ENCODE measurements at places on chromosomes 4 and X. TPM values are rescaled to one million over a fixed set of nuclear protein-coding genes. Genes with fewer than 3 reads are reported as not detected.

BEX3 gene
- not detected for total RNA-seq

DNA sequence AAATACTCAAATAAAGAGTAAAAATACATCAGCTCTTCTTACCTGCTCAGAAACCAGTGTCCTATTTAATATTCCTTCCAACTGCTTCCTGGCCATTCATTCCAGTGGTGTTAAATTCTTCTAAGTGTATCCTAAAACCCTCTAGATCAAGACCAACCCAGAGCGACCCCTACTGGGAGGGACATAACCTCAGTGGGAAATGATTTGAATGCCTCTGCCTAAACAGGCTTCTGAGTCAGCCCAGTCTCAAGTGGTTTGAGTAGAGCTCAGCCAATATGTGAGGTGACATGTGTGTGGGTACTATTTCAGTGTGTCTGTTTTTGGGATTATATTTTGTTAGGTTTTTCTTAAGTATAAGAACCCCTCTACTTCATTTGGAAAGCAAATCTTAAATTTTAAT, 133.6 kb upstream of the ARHGEF9 start:
- H3K4me1 ChIP-seq = peaks cover 7% of the 10 kb centered on the region
- peak; percentile 58 for DNase-seq
- no peaks in the 10 kb centered on the region for H3K36me3 ChIP-seq
- no peaks in the 10 kb centered on the region for H3K27me3 ChIP-seq

TRPC5OS gene
- total RNA-seq = 0.22 TPM

DNA sequence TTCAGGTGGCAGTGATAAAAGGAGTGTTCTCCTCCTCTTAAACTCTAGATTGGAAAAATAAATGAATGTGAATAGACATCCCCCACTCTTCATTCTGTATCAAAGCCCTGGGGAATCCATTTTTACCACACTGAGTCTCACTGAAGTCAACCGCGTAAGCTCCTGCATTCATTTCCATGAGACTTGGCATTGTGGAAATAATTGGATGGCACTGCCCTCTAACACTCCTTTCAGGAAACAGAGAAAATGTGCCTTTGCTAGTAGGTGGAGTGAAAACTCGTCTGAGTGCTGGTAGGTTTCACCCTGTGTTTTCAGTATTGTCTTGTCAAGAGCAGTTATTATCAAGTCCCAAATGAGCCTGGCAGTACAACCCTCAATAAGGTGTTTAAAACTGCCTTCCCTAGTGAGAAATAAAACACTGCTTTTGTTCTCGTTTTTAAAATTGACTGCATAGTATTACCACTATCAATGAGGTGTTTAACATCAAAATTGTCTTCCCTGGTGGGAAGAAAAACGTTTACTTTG, 9.7 kb upstream of the CDKN2AIP start:
- H3K4me1 ChIP-seq = no peaks in the 10 kb centered on the region
- H3K4me3 ChIP-seq = no peak overlapping the region
- no peak overlapping the region for H3K27ac ChIP-seq
- H3K36me3 ChIP-seq = no peaks in the 10 kb centered on the region

DNA sequence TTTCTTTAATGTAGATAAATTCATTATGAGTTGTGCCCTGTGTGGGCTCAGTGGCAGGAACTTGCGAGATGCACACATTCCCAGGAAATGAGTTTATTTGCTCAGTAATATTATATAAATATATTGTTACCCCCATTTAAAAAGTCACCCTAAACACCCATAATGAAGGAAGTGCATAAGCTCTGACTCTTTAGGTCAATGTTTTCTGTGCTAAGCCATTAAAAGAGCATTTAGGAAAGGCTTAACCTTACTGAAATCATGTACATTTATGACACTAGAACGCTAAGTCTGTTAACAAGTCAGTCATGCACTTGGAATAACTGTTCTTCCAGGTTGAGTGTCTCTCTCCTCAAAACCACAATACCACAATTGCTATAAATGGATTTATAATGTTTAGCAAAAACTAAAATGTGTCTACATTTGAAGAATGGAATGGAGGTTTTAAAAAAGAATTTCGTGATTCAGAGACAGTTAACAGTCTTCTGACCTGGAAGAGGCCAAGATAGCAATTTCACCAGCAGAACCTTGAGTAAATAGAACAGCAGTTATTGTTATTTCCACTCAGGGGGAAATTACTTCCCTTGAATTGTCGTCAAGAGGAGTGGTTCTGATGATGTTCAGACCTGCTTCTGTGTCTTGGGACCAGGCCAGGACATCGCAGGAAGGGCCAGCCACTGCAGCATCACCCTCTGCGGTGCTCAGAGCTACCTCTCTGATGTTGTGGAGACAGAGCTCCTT, 91.1 kb upstream of the VEGFC start:
- H3K4me3 ChIP-seq = no peak overlapping the region
- no peaks in the 10 kb centered on the region for H3K4me1 ChIP-seq
- no peak overlapping the region for H3K27ac ChIP-seq
- H3K36me3 ChIP-seq = no peaks in the 10 kb centered on the region
- DNase-seq = no peak
- H3K27me3 ChIP-seq = no peaks in the 10 kb centered on the region

DCAF8L2 gene
- total RNA-seq = not detected

DNA sequence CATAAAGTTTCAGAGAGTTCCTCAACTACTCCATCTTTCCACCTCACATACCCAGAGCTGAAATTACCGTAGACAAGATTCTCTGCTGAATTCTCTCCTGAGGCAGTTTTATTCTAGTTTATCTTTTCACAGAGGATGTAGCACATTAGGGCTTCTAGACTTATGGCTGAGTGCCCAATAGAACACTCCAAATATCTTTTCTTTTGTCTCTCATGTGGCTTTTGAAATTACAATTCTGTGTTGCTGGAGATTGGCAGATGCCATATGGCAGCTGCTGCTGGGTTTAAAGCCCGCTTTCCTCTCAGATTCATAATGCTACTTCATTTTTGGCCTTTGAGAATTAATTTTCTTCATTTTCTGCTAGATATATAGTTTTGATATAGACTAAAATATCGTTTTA, 107.6 kb upstream of the BANK1 start:
- peaks cover 6% of the 10 kb centered on the region for H3K4me1 ChIP-seq
- H3K27ac ChIP-seq = no peak overlapping the region
- DNase-seq = no peak
- no peaks in the 10 kb centered on the region for H3K36me3 ChIP-seq

GRCh38 chrX:7435822-7436221, 287.9 kb upstream of the PUDP start:
- H3K4me1 ChIP-seq = no peaks in the 10 kb centered on the region
- no peak for DNase-seq
- H3K27ac ChIP-seq = no peak overlapping the region
- no peaks in the 10 kb centered on the region for H3K27me3 ChIP-seq
- no peaks in the 10 kb centered on the region for H3K36me3 ChIP-seq

- DNase-seq = no peak
- no peaks in the 10 kb centered on the region for H3K27me3 ChIP-seq
- no peaks in the 10 kb centered on the region for H3K4me1 ChIP-seq
- H3K27ac ChIP-seq = no peak overlapping the region
- no peaks in the 10 kb centered on the region for H3K36me3 ChIP-seq
Observed at GRCh38 chrX:73448379-73448778, 1.5 kb downstream of the CDX4 start.

SCML1 gene
- not detected for total RNA-seq

GLRB gene
- total RNA-seq = not detected

GRCh38 chr4:61831987-61832386, 631.9 kb downstream of the ADGRL3 start:
- no peaks in the 10 kb centered on the region for H3K27me3 ChIP-seq
- H3K4me3 ChIP-seq = no peak overlapping the region
- H3K27ac ChIP-seq = no peak overlapping the region
- no peak for DNase-seq
- H3K4me1 ChIP-seq = no peaks in the 10 kb centered on the region

GRCh38 chrX:19245711-19246269, 97.9 kb upstream of the PDHA1 start:
- H3K27ac ChIP-seq = no peak overlapping the region
- no peaks in the 10 kb centered on the region for H3K36me3 ChIP-seq
- no peak for DNase-seq
- H3K4me3 ChIP-seq = no peak overlapping the region

DNA sequence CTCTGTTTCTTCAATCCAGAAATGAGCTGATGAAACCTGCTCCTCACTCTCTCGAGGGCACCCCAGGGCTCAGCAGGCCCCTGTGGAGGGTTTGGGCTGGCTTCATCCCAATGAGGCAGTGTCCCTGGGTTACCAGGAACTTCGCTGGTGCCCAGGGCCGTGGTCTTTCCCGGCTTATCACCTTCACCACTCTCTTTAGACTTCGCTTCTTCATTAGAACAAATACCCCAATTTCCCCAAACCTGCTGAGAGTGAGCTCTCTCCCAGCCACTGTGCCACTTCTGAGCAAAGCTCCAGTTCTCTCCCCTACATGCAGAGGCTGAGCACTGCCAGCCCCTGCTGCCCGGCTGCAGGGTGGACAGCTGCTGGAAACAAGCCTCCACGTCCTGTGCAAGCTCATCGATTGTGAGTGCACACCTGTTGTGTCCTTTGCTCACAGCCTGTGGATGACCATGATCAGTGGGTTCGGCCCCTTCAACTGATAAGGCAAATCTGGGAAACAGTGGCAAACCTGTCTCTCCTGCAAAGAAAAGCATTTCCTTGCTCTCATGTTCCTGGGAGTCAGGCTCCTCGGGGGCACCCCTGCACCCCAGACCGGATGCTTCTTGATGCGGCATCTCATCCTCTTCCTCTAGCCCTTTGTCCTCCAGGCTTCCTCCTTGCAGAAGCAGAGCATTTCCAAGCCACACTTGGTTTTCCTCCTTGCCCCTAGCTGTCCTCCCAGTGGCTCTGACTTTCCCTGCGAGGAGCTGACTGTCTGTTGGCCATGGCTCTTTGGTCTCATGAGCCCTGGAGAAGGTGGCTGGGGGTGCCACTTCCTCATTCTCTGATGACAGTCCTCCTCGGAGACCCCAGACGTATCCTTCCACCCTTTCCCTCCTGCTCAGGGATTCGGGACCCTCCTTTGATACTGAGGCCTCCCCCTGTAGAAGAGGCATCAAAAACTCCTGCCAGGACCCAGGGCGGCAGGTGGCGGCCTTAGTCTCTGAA, 28.7 kb downstream of the C4orf50 start:
- no peak for DNase-seq
- no peaks in the 10 kb centered on the region for H3K36me3 ChIP-seq
- H3K27ac ChIP-seq = no peak overlapping the region
- H3K27me3 ChIP-seq = no peaks in the 10 kb centered on the region

DNA sequence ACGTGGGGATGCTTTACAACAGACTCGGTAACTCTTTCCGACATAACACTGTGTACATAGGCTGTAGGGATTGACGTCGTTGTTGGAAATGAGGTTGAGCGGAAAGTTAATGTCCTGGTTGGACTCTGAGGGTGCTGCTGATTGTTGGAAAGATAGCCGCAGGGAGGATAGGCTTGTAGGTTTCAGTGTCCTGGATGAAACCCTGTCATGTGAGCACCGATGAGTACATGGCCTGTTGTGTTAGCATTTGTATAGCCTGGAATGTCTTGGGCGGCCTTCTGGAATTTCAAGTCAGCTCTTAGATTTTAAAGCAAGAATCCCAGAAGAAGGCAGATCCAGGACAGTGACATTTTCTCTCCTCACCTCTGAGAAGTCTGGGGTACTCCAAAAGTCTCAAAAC, 63.3 kb downstream of the TBC1D14 start:
- H3K4me1 ChIP-seq = no peaks in the 10 kb centered on the region
- H3K36me3 ChIP-seq = no peaks in the 10 kb centered on the region
- H3K4me3 ChIP-seq = no peak overlapping the region
- no peaks in the 10 kb centered on the region for H3K27me3 ChIP-seq
- H3K27ac ChIP-seq = no peak overlapping the region

RTL9 gene
- not detected for total RNA-seq

DNA sequence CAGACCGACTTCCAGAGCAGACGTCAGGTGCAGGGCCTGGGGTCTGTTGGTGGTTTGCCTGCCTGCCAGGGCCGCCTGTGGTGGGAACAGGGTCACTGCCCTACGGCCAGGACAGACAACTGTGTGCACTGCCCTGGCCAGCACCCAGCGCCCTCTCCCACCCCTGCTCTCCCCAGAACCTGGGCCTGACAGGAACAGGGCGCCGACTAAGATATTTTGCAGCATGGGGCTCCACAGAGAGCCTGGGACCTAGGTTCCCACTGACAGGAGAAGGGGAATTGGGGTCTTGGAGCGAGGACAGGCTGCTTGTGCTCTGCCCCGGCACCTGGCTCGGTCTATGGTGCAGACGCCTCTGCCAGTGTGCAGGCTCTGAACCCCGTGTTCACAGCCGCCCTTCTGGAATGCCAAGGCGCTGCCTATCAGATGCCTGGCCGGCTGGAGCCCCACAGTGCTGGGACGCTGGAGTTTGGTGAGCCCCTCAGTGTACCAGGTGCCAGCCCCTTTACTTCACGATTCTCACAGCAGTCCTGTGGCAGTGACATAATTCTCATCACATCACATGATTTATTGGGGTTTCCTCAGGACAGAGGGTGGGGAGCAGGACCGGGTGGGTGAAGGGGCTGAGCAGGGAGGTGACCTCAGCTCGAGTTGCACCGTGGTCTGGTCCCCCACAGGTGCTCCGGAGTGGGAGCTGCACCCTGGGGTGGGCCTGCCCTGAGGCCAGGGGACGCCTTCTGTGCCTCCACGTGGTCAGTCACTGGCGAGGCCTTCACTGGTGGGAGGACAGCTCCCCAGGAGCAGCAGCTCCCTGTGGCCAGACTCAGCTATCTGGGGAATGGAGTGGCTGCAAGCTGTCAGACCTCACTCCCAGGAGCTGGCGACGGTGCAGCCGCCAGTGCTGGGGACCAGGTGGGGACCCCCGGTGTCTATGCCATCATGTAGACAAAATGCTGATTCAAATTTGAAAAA, 113.8 kb upstream of the LRPAP1 start:
- no peak for DNase-seq
- no peaks in the 10 kb centered on the region for H3K4me1 ChIP-seq

PAGE2B gene
- not detected for total RNA-seq

GAGE12F gene
- total RNA-seq = not detected

DNA sequence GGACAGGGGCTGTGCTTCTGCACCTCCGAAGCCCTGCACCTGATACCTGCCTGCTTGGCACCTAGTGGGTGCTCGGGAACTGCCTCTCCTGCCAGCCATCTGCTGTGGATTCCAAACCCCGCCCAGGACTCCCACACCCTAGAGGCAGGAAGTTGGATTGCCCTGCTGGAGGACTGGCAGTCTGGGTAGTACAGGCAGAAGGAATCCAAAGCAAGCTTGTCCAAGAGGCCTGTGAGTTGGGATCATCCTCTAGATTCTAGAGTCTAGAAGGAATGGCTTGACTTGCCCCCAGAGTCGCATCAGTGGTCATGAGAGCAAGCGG, 64.6 kb upstream of the MTM1 start:
- peaks cover 24% of the 10 kb centered on the region for H3K4me1 ChIP-seq
- H3K4me3 ChIP-seq = no peak overlapping the region
- H3K27ac ChIP-seq = no peak overlapping the region
- no peaks in the 10 kb centered on the region for H3K36me3 ChIP-seq

DNA sequence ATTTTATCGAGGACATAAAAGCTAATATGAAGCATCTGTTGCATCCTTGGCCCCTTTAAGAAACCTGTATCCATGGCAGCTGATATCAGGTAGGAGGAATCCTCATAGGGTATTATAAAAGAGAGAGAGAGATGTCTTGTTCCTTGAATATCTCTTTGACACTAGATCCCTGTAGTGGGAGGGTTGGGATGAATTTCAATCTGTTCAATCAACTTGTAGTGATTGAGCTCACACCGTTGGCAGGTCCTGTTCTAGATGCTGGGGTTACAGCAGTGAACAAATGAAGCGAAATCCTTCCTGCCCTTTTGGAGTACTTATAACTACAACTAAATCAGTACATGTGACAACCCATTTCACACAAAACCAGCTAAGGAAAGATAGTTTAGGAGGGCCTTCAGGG, 35.3 kb upstream of the GATB start:
- H3K27ac ChIP-seq = no peak overlapping the region
- no peak for DNase-seq
- H3K27me3 ChIP-seq = no peaks in the 10 kb centered on the region
- H3K4me1 ChIP-seq = peaks cover 19% of the 10 kb centered on the region
- no peaks in the 10 kb centered on the region for H3K36me3 ChIP-seq

GPR119 gene
- total RNA-seq = not detected

Data from Karpas-422 (cell line).